Renal pelvis (tissue), 12 donors: ENCODE measurements at places on chromosomes 11 and 22.

DNA sequence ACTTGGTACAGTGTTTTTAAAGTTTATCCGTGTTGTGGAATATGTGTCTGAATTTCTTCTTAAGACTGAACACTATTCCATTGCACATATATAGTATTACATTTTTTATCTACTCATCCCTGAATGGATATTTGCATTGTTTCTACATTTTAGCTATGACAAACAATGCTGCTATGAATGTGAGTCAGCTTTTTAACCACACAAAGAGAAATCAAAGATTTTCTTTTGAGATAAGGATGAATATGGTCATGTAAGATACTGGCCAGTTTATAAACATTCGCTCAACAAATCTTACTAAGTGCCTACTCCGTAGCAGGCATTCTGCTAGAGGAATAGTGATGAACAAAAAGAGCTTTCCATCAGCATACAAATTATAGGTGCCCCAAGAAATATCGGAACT, 16.5 kb upstream of the OR9G4 start:
- DNase-seq, result no peak

- no peak for DNase-seq
Measured at GRCh38 chr11:134014511-134014910, 54.4 kb upstream of the JAM3 start.

- no peak for DNase-seq
Measured at GRCh38 chr22:26916236-26916635, 258.8 kb downstream of the MIAT start.

DNA sequence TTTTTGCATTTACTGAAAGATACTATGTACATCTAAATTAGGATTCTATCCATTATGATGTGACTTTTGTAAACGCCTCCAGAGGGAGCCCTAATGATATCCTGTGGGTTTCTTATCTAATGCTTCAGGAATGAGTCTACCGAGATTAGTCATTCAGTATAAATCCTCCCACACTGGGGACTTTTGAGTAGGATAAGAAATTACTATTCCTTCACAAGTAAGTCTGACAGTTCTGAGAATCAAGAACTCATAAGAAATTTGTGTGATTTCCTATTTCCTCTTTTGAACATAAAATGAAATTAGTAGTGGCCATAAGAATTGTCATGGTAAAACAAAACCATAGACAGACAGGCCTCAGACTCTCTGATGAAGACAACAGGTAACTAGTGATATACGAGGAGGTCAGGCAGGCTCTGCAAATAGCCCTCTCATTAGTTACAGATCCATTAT, 10.0 kb upstream of the OR5M1 start:
- peak; percentile 21 for DNase-seq

DNA sequence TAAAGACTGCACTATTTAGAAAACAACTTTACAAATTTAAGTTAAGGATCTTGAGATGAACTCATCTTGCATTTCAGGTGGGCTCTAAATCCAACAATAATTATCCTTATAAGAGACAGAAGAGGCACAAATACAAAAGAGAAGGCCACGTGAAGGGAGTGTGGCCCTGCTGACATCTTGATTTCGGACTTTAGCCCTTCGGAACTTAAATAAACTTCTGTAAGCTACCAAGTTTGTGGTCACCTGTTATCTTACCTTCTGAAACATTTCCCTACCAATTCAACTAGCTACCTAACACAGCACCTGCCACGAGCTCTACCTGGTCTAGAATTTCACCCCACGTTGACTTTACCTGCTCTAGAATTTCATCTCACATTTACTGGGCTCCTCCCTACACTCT, 42.9 kb upstream of the ARHGAP32 start:
- DNase-seq, result no peak

- no peak for DNase-seq
Measured at GRCh38 chr11:117072517-117073461, 25.4 kb downstream of the SIK3 start.

- no peak for DNase-seq
Measured at GRCh38 chr11:95371153-95371552, 140.2 kb upstream of the SESN3 start.

DNA sequence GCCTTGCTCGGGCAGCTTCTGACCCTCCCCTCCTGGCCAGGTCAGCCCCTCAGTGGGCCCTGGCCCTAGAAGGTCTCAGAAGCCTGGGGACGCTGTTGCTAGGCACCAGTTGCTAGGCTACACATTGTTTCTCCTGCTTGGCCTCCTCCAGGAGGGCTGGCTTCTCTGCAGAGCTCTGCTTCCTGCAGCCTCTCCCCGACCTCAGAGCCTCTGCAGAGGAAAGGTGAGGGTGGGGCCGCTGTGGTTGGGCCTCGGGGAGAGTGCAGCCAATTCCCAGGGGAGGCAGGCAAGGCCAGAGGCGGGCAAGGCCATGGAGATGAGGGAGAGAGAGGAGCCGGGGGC, 27.6 kb upstream of the LRRC10B start:
- DNase-seq, result peak; percentile 78

DNA sequence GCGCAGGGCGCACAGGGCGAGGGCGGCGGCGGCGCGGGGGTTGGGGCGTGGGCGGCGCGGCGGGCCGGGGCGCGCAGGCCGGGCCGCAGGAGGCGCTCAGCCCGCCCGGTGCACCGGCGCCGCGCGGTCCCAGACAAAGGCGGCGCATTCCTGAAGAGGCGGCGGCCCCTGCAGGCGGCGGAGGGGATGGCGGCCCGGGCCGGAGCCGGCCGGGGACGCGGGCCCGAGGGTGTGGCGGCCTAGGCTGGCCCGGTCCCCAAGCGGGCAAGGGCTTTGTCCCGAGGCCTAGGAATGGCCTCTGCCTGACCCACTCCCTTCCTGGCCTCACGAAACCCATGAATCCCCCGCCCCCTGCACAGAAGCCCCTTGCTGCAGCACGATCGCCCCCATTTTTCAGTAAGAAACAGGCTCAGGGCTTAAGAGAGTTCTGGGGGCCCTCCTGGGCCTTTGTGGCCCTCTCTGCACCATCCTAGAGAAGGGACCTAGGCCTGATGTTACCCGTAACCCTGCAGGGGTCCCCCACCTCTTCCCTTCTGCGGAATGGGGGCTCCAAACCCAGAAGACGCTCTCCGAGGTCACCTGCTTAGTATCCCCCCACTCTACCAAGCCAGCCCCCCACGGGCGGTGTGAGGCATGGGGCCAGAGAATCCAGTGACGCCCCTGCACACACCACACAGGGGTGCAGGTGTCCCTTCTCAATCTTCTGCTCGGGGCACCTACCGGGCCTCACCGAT, at the start of gene RTN4R:
Gene RTN4R (minus strand): TSS at position 40 of the 734 bp plus-strand sequence. CDS start 226 bp downstream, outside the sequence.
- peak; percentile 52 for DNase-seq

- DNase-seq, result no peak
Measured at GRCh38 chr11:19323502-19323901, 82.8 kb upstream of the E2F8 start.

- DNase-seq, result no peak
Measured at GRCh38 chr22:45648301-45649117, 23.1 kb upstream of the ATXN10 start.

DNA sequence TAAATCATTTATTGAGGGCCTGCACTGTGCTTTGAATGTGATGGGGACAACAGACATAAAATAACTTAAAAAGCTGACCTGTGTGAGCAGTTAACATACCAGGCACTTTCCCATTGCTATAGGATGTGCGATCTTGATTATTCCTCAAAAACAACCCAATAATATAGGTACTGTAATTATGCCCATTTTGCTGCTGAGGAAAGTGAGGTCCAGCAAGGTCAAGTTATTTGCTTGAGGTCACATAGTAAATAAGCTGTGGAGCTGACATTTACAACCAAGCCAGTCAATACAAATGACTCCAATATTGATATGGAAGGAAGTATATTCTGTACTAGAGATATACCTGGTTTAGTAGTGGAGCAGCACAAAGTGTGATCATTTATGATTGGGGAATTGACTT, 96.2 kb downstream of the TEAD1 start:
- DNase-seq, result no peak

- DNase-seq, result no peak
Measured at GRCh38 chr11:99316776-99317520, 296.2 kb downstream of the CNTN5 start.

DNA sequence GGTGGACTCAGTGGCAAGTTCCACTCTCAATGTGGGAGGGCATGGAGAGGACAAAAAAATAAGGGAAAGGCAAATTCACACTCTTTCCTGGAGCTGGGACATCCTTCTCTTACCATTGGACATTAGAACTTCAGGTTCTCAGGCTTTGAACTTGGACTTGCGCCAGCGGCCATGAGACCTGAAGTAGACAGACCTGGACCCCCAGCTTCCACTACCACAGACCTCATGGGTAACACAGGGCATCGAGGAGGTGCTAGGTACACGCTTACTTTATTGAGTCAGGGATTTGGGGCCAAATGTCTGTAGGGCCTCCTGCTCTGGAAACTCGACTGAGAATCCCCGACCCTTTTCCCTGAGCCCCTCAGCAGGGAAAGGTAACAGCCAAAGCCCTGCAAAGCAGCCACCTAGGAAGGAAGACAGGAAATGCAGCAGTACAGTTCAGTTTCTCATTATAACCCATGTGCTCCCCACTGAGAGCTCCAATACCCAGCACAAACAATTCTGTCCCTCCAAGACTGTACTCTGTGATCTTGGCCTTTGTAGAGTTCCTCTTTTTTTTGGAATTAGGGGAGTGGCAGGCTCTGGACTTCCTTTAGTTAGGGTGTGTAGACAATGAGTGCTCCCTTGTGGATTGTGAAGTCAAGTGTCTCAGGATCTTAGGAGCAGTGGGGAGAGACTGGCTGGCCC, 5.7 kb downstream of the CHRNA10 start:
- DNase-seq, result no peak

GRCh38 chr11:22677153-22677903, 10.9 kb downstream of the GAS2 start:
- no peak for DNase-seq

GRCh38 chr11:101686514-101686913, 102.7 kb upstream of the TRPC6 start:
- DNase-seq, result no peak

DNA sequence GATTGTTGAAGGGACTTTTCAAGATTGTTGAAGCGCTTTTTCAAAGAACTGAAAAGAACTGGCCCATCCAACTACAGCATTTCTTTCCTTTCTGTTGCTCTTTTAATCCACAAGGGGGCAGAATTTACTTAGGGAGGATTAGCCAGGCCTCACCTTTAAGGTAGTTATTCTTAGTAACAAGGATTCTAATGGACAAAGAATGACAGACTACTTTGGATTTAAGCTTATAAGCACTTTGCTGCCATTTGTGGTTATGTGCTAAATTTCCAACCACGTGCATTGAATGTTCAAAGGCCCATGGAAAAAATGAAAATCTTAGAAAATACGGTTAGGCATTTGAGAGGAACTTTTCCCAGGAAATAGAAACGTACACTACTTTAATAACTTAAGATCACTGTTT, 49.5 kb upstream of the HSPA8 start:
- DNase-seq, result no peak

DNA sequence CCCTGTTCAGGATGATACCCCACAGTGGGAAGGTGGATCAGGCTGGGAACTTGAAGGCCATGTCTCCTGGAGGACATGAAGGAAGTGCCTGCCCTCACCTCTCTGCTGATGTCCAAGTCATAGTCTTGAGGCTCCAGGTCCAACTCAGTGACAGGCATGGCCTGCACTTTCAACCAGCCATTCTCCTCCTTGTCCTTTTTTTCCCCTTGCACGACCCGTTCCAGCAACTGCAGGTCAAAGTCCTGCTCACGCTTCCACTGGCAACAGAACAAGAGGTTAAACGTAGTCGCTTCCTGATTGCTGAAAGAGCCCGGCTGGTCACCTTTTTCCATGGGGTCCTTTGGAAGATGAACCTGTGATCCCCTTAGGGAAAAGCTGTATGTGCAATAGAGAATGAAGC, 47.7 kb downstream of the C11orf58 start:
- DNase-seq, result no peak

GRCh38 chr11:69922015-69922595, 102.9 kb upstream of the FGF3 start:
- DNase-seq, result no peak

DNA sequence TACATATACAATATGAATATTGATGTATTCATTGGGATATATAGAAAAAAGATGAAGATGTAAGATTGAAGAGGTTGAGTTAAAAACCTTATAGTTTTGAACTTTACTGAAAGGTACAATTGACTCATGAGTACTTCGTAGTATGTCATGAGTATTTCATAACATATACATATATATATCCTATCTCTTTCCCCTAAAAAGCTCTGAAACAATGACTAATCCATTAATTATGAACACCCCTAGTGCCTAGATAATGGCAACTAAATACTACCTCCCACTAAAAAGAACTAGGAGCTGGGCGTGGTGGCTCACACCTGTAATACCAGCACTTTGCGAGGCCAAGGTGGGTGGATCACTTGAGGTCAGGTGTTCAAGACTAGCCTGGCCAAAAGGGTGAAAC, 31.5 kb downstream of the SLC35F2 start:
- no peak for DNase-seq

GRCh38 chr22:33519071-33519973, 401.0 kb downstream of the LARGE1 start:
- peak; percentile 78 for DNase-seq

DNA sequence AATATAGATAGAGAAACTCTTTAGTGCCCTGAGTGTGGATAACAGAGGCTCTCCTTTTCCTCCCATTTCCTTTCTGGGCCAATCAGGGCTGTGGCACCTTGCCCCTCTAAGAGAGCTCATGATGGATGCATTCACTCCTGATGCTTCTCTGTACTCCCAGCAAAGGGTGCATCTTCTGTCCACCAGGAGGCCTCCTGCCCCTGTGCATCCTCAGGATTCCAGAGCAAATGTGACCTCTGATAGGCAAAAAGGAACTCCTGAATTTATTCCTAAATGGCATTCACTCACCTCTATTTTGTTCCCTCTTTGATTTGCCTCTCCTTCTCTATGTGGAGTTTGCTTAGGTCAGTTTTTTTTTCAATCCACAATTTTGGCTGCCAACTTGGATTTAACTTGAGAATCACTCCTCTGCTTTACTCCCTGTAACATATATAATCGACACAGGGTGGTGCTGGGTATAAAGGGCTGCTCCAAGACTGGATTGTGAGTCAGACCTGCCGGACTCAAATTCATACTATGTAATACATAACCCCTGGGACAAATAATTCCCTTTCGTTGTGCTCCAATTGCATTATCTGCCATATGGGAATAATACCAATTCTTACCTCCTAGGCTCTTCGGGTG, 1.1 kb upstream of the MRGPRX4 start:
- DNase-seq, result peak; percentile 1

GRCh38 chr11:102719620-102720277, 5.0 kb downstream of the MMP8 start:
- DNase-seq, result no peak

GRCh38 chr11:88306785-88307184, 30.8 kb downstream of the CTSC start:
- no peak for DNase-seq

GRCh38 chr11:114082767-114083181, 23.3 kb downstream of the ZBTB16 start:
- no peak for DNase-seq

DNA sequence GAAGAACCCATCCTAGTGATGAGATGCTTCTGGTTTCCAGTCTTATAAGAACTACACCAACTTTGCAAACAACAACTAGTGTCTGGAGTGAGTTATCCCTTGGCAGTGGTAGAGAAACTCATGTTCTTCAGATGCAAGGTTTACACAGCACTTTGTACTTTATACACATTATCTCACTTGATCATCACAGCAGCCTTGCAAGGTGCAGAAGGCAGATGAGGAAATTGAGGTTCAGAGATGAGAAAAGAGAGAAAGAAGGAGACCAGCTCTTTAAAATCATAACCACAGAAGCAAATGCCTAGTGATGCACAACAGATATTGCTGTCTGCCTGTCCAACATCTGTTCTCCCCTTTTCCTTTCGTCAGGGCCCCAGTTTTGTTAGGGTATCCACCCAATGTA, 16.7 kb upstream of the CD44 start:
- DNase-seq, result no peak
